Suprapubic skin (tissue), 4 donors: ENCODE measurements at places on chromosomes 12 and 14.

GRCh38 chr12:89983622-89984021 is 275.0 kb upstream of the ATP2B1 start:
- DNase-seq, result no peak

GRCh38 chr12:8662593-8662992 is at the start of gene MFAP5:
MFAP5 (minus strand) TSS chr12:8662826; CDS start chr12:8662104, 722 bp downstream.
- DNase-seq, result no peak

DNA sequence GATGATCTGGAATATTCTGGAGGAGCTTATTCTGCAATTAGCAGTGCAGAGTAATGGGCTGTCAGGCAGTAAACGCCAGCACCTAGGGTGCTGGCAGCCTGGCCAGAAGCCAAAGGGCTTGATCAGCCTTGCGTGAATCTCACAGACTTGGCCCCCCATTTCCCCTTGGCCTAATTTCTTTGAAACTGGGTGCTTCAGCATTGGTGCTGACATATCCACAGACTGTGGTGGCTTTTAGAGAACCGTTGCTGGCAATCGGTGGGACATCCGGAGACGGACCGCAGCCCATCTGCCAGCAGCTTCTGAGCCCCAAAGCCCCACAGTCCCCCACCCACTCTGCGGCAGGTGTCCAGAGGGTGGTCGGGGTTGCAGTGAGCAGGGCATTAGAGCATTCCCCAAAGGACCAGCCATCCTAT is 157.1 kb downstream of the CALM1 start:
- no peak for DNase-seq

DNA sequence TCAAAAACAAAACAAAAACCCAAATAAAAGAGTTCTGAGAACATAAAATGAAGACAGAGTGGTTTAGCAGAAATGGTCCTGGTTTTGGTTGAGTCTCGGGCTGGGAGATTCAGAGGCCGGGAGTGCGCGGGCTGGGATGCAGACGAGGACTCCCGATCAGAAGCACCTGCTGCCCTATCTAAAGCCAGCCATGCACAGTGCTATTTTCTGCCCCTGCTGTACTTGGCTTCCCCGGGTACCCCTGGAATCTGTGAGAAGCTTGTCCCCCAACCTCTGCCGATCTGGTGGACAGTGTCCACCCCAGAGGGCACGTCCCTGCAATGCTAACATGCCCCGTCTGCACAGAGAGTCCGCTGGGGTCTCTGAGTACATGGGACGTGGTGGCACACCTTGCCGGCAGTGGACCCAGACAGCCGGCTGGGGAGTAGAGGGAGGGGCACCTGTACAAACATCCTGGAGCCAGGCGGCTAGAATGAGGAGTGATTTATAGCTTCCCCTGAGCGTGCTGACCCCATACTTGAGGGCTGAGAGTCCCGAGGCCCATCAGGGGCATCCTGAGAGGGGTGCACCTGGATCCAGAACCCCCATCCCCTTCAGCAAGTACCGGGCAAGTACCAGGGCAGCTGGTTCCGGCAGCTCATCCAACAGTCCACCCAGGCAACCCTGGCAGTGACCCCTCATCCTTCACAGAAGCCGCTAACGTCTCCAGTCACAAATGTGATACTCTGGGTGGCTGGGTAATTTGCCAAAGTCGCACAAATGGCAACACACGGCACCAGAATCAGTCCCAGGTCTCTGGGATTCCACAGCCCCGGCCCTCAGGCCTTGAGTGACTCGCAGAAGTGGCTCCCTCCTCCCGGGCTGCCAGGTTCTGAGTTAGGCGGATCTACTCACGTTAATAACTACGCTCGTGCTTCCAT is 37.1 kb downstream of the CHGA start:
- no peak for DNase-seq

DNA sequence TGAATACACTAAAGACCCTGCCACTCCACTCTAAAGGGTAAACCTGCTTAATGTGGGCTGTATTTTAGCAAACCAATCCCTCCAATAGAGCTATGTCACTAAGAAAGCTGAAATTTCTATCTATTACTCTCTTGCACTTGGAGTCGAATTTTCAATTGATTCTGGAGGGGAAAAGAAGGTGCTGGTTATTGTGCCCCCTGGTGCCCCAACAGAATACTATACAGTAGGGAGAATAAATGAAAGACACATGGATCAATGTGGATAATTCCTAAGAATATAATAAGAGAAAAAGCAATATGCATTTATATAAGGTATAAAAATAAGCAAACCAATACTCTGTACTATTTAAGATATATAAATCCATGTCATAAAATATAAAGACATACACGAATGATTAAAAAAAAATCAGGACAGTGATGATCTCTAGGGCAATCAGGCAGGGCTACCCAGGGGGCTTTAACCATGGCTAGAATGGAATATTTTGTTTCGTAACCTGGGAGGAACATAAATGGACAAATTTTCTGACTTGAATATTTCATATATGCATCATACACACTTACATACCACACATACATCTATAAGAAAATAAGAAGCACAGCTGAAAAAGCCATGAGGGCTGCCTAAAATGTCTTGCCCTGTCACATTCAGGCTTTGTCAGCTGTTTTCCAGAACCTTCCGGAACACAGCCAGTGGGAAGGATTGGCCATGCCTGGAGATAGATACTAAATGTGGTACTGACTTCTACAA is 54.4 kb downstream of the EFCAB11 start:
- DNase-seq, result no peak

- DNase-seq, result peak; percentile 31
Observed at GRCh38 chr14:105508069-105508468, 17.0 kb downstream of the TEDC1 start.

- no peak for DNase-seq
Observed at GRCh38 chr12:56031987-56032386, 9.7 kb upstream of the RPS26 start.
